ENCODE measurements at places on chromosomes 2 and 18.

DNA sequence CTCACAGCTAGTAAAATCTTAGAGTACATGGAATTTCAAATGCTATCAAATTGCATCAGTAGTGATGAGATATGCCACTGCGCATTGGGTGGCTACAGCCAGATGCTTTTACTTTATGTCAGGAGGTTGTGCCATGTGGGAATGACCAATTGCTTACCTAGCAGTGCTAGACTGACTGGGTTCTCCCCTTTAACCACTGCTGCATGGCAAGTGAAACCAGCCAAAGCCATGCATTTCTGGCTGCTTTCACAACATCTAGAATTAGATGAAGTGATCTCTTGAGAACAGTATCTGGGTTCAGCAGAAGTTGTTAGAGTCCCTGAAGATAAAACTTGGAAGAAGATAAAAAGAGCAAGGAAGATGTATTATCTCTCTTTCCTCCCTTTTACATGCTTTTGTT lies 1174.2 kb upstream of the CDH2 start:
- DNase-seq = no peak

DNA sequence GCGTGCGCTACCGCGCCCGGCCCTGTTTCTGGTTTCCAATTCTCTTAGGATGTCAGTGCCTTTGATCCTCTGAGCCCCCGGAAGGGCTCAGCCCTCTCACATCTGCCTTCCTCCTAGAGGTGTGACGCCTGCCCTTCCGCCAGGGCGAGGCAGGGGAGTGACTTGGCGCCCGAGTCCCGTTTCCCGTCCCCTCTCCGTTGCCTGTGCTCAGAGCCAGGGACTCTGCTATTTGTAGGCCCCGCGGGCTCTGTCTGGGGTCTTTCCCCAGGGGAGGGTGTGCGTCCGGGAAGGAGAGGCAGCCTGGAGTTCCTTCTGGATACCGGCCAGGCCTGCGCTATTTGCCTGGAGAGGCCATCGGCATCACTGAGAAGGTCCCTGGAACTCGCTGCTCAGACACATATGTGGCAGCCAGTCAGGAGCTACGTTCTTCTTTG lies 103.7 kb upstream of the TAF1B start:
- no peak for DNase-seq

GRCh38 chr2:23241611-23242245 lies 143.3 kb upstream of the KLHL29 start:
- DNase-seq = no peak

GRCh38 chr18:24006712-24007313 lies 7.7 kb upstream of the TTC39C start:
- no peak for DNase-seq

DNA sequence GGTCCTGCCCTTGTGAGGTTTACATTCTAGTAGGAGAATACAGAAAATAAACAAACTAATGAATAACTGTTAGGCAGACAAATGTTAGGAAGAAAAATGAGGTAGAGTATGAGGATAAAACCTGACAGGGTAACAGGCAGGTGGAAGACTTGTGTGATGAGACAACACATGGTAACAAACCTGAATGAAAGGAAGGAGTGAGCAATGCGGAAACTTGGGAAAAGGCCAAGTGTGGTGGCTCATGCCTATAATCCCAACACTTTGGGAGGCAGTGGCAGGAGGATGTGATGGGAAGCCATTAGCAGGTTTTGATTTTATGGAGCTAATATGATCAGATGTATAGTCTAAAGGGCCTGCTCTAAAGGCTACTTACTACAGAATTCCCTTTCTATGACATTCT lies 74.2 kb downstream of the INO80D start:
- no peak for DNase-seq

- no peak for DNase-seq
Observed at GRCh38 chr2:236577481-236578410, 8.1 kb downstream of the ACKR3 start.

DNA sequence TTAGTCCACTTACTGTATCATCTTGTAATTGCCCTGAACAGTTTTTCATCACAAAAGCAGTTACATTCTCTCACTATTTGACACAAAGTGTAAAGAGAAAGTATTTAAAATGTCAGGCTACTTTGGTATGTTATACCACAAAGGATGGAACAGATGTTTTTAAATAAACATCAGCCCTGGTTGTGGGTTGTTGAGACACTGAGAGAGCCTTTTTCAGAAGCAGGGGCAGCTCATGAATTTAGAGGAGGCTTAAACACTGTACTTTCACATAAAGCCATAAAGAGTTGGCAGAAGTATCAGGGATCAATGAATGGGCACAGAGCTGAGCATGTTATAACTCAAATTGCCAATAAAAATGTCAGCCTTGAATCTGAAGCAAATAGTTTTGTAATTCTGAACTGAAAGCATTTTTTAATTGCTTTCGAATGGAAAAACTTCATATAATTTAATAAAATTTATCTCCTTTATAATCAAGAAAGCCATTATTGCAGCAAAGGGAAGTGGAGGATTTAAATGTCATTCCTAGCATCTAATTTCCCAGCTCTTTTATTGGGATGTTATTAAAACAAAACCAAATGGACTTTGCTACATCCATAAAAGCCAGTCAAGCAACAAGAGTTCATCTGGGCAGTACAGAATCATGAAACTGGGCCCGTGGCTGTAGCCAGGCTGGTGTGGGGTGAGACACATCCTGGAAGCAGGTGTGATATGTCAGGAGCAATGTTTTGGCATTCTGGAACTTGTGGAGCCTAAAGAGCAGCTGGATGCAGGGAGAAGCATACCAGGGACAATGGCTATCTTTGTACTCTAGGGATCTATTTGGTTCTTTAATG lies 95.1 kb upstream of the NT5C1B start:
- DNase-seq = no peak

DNA sequence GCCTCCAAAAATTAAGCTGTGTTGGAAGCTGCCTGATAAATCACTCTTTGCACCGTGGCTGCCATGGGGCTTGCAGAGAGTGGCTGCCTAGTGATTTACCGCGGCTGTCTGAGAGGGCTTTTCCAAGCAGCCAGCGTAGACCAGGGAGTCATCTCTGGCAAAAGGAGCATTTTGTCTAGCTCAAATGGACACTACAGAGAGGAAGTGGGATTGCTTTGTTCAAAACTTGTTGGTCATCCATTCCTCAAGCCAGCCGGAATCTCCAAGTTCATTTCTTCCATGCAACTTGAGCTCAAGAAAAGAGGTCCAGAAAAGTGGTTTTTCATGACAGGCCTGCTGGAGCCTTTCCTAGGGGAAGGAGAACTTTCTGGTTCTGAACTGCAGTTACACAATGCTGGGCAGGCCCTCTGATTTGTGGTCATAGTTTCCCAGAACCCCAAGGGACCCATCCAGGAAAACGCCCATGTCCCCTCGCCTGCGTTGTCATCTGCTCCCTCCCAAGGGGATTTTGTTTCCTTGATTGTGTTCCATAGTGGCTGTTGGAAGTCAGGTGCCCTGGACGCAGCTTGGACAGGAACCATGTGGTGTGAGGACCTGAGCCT lies 108.1 kb downstream of the TRIB2 start:
- DNase-seq = no peak

GRCh38 chr2:182404092-182404491 lies 22.7 kb downstream of the PDE1A start:
- no peak for DNase-seq

DNA sequence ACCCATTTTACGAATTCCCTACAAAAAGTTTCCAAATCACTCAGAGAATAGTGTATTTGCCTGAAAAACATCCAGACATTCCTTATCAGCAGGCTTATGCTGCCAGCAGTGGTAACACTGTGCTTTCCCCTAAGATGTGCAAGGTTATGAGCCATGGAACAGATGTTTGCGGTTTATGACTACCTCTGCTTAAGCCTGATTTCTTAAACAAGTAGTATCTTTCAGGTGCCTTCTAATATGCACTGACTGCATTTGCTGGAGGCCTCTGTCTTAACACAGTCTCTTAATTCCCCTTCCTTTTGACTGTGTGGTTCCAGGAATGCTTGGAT lies 54.8 kb downstream of the CDC42EP3 start:
- DNase-seq = no peak

- no peak for DNase-seq
Observed at GRCh38 chr2:108620656-108621055, 86.4 kb downstream of the LIMS1 start.

- DNase-seq = no peak
Observed at GRCh38 chr2:197028230-197028629, 101.7 kb upstream of the PGAP1 start.

- no peak for DNase-seq
Observed at GRCh38 chr2:178282075-178282815, 87.9 kb downstream of the OSBPL6 start.

GRCh38 chr2:191566344-191566743 lies 111.6 kb upstream of the NABP1 start:
- peak; percentile 73 for DNase-seq

DNA sequence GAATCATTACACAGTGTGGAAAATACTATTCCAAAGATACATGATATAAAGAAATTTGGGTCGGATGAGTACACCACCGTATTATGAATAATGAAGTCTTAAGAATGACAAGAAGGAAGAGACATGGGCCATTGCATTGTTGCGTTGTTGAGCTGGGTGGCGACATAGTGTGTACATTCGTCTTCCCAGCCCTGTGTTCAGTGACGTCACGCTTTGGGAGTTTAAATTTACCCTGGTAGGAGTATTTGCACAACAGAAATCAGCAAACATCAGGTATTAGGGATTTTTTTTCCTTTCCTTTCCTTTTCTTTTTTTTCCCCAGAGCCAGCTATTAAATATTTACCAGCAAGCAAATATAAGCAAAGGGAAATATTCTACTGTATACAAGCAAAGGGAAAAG lies 347.2 kb upstream of the NETO1 start:
- DNase-seq = no peak

GRCh38 chr2:225233234-225233633 lies 166.3 kb upstream of the NYAP2 start:
- no peak for DNase-seq

DNA sequence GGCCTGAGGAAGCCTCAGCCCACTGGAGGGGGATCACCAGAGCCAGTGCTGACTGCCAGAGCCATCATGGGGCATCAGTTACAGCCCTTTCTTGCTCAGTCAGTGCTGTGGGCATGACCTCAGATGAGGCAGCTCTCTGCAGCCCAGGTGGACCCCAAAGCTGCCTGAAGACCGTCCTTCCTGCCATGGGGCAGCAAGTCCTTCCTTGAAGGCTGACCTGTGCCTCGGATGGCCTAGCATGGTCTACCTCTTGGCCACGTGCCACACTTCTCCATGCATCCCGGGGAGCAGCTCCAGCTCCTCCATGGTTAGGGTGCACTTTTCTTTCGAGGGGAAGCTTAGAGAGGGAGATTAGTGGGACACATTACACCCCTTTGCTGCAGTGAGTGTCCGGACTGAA lies 233.4 kb downstream of the VAPA start:
- no peak for DNase-seq

DNA sequence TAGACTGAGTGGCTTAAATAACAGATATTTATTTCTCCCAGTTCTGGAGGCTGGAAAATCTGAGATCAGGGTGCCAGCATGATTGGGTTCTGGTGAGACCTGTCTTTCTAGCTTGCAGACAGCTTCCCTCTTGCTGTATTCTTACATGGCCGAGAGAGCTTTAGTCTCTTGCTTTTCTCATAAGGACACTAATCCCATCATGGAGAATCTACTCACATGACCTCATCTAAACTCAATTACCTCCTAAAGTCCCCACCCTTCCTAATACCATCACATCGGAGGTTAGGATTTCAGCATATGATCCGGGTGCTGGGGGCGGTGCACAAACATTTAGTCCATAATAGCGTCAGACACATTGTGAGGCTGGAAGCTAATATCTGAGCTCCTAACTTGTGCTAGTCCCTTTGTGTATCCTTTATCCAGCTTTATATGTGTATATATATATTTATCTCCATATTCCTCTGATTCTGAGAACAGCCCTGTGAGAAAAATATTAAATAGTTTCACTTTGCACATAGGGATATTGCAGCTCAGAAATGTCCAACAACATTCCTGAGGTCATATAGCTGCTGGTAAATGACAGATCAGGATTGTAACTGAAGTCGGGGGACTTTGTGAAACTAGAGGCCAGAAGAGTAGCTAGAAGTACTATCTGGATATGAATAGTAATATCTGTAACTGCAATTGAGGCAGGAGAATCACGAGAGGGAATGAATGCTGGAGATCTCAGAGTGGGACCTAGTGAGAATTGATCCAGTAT lies 28.9 kb downstream of the MARCHF4 start:
- no peak for DNase-seq

DNA sequence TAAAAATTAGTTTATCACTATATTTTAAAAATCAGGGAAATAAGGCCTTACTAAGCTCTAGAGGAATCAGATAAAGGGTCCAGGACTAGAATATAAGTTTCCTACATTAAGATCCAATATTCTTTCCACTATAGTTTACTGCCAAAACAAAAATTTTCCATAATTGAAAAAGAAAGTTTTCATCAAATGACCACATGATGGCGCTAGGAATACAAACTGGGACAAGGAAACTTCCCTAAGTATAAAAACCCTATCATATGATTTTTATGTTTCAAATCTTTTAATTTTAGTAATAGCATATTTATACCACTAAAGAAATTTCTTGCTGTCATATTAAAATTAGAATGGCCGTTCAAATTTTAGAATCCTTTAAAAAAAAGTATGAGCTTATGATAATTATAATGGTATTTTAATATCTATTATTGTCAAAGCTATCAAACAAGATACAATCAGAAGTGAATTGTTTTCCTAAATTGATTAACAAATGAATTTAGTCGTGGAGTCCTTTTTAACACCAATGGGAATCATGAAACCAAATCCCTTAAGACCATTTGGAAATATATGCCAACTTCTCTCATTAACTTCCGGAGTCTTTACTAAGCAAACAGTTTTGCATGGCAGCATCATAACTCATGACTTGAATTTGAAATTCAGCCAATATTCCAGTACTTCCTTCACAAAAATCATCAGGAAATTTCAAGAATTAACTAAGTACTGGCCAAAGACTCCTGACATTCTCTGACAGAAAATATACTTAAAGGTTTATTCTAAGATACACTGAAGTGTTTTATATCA lies 70.3 kb downstream of the SCN1A start:
- DNase-seq = peak; percentile 2

DNA sequence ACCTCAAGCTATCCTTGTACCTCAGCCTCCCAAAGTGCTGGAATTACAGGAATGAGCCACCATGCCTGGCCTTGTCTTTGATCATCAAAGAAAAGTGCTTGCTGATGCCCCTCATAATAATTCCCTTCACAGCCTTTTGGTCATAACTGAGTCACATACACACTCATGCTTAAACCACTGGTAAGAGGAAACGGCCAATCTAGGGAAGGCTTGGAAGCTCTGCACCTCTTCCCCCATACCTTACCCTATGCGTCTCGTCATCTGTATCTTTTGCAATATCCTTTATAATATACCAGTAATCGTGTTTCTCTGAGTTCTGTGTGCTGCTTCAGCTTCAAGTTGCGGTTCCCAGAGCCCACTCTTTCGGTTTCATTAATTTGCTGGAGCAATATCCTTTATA lies 4.8 kb upstream of the RNF138 start:
- no peak for DNase-seq

GRCh38 chr18:44896846-44897245 lies 216.2 kb downstream of the SETBP1 start:
- no peak for DNase-seq

GRCh38 chr2:171407030-171407675 lies 26.6 kb downstream of the METTL8 start:
- no peak for DNase-seq

- DNase-seq = no peak
Observed at GRCh38 chr2:11309706-11310105, 34.7 kb downstream of the ROCK2 start.
